ENCODE measurements at places on chromosomes 6 and 20.

- DNase-seq = no peak
Observed at GRCh38 chr20:33660035-33660684, 2.0 kb upstream of the C20orf144 start.

DNA sequence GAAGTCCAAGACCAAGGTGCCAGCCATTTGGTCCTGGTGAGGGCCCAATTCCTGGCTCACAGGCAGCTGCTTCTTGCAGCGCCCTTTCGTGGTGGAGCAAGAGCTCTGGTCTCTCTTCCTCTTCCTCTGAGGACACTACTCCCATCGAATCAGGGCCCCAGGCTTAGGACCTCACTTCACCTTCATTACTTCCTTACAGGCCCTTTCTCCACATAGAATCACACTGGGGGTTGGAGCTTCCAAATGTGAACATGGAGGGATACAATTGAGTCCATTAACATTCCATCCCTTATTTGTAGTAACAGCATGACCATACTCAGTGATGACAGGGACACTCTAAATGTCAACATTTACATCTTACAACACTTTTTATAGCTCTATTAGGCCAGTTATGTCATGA, 2.3 kb downstream of the RAMACL start:
- peak; percentile 12 for DNase-seq

GRCh38 chr20:48171071-48171470, 385.8 kb upstream of the SULF2 start:
- no peak for DNase-seq

DNA sequence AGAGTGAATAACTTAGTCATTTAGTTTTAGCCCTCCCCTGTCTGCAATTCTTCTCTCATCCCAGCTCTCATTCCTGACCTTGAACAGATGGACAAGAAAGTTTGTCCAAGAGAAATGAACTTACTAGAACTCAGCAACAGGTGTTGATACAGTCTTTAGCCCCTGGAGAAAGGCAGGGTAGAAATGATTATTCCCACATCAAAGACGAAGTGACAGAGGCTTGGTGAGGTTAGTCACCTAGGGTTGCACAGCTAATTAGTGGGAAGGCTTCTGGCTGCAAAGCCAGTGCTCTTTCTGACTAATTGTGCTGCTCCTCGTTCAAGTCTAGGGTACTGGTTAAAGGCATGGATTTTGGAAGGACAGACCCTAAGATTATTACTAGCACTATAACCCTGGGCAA, 4.5 kb downstream of the ZDHHC14 start:
- DNase-seq = no peak

GRCh38 chr20:2946988-2947961, 74.0 kb downstream of the PTPRA start:
- DNase-seq = no peak

- no peak for DNase-seq
Observed at GRCh38 chr20:31746068-31746878, 7.2 kb downstream of the TPX2 start.

GRCh38 chr6:108841377-108841855, 6.8 kb upstream of the ARMC2 start:
- no peak for DNase-seq

- no peak for DNase-seq
Observed at GRCh38 chr20:18578581-18578980, 9.3 kb upstream of the DTD1 start.

DNA sequence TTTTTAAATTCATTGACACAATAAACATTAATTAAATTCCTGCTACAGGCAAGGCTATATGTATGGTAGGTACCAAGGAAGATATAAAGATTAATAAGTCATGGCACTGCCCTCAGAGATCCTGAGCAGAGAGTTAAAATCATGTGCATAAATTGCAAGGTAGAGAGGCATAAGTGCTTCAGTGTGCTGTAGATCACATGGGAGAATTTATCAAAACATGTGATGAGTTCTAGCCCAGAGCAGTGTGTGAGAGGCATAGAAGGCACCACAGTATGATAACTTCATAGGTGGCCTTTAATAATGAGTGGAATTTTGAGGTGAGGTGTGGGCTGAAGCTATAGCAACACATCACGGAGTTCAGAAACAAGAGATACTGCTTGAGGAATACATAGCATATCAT, 465.9 kb upstream of the RNF217 start:
- no peak for DNase-seq
